ENCODE measurements at places on chromosomes 13 and 19. TPM values are rescaled to one million over a fixed set of nuclear protein-coding genes. Genes with fewer than 3 reads are reported as not detected.

DNA sequence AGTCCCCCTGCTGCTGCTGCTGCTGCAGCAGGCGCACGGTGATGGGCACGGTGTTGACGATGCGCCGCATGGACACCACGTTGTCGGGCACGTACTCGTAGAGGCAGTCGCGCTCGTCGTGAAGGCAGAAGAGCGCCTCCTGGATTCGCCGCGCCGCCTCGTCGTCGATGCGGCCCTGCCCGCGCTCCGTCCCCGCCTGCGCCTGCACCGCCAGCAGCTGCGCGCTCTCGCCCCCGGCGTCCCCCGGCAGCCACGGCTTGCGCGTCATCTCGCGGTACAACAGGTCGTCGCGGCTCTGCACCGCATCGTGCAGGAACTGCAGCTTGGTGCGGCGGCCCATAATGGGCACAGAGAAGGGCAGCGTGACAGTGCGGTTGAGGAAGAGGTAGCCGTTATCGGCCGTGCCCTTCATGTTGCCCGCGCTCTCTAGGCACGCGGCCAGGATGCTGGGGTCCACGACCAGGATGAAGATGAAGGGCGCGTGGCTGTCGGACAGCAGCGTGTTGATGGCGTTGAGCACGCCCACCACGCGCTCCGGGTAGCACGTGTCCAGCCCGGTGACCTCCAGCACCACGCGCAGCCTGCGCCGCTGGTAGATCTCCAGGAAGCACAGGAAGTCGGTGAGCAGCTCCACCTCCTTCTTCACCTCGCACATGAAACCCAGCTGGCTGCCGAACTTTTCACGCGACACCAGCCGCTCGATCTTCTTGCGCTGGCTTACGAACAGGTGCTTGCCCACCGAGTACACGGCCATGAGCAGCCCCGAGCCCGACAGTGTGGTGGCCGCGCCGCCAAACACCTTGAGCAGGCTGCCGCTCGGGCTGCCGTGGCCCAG is 8.1 kb downstream of the NKPD1 start:
- peak; percentile 14 for DNase-seq

DNA sequence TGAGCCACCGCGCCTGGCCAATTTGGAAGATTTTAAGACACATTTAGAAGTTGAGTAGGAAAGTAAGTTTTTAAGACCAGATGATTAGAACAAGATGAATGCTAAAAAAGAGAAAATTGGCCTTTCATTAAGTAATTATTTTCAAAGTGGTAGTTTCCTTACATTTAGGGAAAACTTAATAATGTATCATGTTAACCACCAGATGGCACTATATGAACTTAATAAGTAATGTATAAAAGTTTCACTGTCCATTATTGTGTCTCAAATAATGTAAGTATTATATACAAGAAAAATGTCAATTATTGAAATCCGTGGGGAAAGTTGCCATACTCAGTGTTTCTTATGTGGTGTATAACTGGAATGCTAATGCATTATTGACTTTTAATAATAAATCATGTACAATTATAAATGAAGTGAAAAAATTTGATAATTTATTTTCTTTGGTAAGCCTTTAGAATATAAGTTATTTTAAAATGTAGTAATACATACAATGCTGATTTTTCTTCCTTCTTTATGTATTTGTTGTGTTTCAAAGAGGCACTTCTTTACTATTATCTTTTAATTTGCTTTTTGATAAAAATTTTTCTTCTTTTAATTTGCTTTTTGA is 29.2 kb downstream of the COG6 start:
- DNase-seq = no peak

DNA sequence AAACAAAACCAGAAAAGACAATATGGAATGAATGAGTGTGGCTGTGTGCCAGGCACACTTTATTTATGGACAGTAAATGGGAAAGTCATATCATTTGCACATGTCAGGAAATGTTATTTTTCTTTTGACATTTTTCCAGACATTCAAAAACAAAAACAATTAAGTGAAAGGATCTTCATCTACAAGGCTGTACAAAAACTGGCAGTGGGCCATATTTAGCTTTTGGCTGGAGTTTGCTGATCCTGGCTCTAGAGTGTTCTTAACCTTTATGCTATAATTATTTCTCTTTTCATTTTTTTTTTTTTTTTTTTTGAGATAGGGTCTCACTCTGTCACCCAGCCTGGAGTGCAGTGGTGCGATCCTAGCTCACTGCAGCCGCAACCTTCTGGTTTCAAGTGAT is 6.5 kb upstream of the TNFSF9 start:
- DNase-seq = no peak

DNA sequence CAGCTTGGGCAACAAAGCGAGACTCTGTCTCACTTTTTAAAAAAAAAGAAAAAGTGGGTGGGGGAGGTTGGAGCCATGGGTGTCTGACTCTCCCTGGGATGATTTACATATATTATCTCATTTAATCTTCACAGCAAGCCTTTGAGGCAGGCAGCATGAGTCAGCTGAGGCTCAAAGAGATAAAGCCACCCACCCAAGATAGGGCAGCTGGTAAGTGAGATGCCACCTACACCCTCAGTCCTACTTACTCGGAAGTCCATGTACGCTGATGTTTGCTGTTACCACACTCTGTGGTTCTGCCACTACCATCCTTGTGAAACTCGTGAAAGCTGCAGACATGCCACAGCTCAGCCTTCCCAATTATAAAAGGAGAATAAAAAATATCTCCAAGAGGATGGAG is 142.0 kb upstream of the TSHZ3 start:
- no peak for DNase-seq

DNA sequence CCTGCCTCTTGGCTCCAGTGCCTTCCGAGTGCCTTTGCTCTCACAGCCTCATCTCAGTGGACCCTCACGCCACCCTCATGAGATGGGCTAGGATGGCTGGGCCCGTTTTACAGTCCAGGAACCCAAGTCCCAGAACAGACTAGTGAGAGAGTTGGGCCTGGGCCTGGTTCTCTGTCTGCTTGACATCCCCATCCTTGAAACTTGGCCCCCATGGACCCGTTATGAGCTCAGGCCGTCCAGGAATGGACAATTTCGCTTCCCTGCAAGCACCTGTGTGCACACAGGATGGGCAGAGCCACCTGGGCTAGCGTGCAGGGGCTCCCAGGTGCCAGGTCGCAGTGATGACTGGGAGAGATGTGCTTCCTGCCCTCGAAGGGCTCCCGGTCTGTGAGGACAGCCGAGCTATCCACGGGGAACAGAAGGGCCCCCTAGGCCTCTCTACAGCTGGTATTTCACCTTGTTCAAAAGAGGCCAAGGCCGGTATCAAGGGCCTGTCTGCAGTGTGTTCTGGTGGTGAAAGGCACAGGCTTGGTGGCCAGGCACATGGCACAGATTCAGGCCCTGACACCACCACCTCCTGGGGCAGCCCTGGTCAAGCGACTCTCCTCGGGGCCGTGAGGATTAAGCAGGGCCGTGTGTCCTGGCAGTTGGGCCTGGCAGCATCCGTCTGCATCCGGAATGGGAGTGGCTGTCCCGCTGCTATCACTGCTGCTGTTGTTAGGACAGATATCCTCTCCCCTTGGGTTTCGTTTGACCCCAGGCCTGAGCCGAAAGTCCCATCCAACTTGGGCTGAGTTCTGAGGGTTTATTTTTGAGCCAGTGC is 38.9 kb downstream of the CAPN12 start:
- no peak for DNase-seq

GRCh38 chr13:86298725-86299124 is 499.5 kb upstream of the SLITRK6 start:
- no peak for DNase-seq

GRCh38 chr13:34155931-34156607 is 338.1 kb downstream of the RFC3 start:
- DNase-seq = no peak

Gene ABHD13
- 4.8 TPM for total RNA-seq

GRCh38 chr13:36431204-36432105 is 840 bp upstream of the CCNA1 start:
- DNase-seq = no peak

GRCh38 chr13:40102854-40103253 is 447.4 kb downstream of the COG6 start:
- DNase-seq = no peak

- no peak for DNase-seq
These were observed 59.4 kb downstream of the ZNF536 start for GRCh38 chr19:30431591-30431990.
